Omental fat pad (tissue), 4 donors: ENCODE measurements at places on chromosomes 16 and 17. TPM values are rescaled to one million over a fixed set of nuclear protein-coding genes. Genes with fewer than 3 reads are reported as not detected.

- no peak for DNase-seq
Measured at GRCh38 chr16:13606804-13607203, 313.1 kb upstream of the ERCC4 start.

The CNGB1 gene
- total RNA-seq: not detected

DNA sequence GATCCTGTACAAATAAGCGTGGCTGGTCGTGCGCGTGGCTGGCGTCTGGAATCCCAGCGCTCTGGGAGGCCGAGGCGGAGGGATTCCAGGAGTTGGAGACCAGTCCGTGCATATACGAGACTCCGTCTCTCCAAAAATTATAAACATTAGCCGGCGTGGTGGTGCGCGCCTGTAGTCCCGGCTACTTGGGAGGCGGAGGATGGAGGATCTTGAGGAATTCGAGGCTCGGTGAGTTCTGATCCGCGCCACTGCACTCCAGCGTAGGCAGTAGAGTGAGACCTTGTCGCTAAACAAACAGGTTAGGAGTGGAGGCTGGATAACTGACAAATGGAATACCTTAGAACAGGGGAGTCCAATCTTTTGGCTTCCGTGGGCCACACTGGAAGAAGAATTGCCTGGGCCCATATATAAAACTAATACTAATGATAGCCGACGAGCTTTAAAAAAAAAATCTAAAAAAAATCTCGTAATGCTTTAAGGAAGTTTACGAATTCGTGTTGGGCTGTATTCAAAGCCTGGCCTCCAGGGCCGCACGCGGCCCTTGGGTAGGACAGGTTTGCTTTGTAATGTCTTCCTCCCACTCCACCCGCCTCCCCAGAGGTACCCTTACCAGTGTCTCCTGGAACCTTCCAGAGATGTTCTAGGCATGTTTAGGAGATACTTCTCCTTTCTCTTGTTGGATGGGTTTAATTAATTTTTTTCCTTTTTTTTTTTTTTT, 909 bp upstream of the RSL1D1 start:
- no peak for DNase-seq

GRCh38 chr17:39643271-39643670, 6.3 kb downstream of the STARD3 start:
- no peak for DNase-seq

The MRC2 gene
- 22.2 TPM for total RNA-seq

GRCh38 chr17:57195785-57196460, 60.4 kb upstream of the MSI2 start:
- DNase-seq: no peak

The GGT6 gene
- not detected for total RNA-seq

DNA sequence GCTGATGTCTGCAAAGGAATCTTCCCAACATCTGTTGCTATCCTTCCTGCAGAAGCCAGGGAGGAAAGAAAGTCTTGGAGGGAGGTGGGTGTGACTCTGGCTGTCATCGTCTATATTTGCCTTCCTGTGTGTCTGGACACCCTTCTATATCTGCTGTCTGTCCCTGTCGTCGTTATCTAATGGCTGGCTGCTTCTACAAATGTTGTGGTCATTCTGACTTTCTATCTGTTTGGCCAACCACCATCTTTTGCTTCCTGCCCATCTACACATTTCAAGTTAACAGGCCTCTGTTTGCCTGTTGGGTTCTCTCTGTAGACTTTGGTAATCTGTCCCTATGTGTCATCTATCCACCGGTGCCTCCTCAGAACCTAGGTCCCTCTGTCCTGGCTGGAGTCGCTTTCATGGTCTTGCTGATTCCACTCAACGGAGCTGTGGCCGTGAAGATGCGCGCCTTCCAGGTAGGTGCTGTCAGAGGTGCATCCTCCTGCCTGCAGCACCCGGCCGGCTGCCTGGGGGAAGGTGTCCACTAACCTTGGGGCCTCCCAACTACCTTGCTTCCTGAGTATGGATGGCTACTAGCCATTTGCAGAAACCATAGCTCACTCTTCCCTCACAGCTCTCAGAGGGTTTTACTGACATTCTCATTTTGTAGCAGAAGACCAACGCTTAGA, 30.2 kb downstream of the ABCC3 start:
- no peak for DNase-seq

DNA sequence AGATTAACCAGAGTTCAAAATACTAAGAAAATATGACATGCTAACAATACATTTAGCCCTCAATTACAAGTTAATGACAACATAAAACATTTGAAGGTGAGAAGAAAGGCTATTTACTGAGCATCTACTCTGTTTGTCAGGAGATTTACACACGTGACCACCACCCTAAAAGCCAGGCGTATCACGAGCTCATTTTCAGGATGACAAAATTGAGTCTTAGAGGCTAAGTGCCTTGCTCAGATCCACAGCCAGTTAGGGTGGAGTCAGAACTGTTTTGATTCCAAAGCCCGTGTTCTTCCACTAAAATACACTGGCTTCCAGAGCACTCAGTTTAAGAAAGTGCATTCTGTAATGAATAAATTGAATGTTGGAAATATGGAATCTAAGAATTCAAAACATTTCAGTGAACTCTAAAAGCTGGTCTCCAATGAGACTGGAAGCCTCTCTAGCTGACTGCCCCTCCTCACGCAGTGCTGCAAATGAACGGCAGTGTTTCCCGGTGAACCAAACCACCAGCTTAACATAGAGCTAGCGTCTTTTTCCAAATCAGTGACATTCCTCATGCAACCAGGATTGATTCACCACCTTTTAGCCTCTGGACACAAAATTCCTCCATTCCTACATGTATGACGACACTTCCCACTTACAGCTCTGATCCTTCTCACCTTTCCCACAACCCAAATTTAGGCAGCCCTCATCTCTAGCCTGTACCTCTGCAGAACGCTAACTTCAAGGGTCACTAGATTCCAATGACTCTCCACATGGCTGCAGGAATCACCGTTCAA, 5.9 kb downstream of the ZDHHC7 start:
- no peak for DNase-seq

The NAGS gene
- total RNA-seq: 1.6 TPM

DNA sequence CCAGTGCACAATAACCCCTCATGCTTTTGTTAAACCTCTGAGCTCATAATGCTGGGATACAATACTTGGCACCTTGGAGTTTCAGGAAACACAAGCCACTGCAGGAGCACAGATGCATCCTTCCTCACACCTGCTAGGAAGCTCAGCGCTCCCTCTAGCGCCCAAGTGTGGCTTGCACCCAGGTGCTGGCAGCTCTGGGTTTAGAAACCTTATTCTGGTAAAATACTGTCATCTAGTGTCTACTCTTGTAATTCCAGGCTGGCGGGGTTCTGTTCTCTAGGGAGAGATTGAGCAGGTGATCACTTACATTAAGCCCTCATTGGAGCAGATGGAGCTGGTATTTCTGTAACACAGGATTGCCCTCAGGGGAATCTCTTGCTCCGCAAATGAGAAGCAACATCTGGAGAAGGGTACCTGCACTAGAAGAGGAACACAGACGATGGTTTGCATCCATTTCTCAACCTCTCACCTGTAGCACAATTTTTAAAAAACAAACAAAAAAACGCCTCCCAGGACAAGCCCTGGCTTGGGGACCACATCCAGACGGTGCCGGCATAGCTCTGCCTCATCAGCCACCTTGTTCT, 1.5 kb downstream of the CCL1 start:
- peak; percentile 86 for DNase-seq

- DNase-seq: no peak
Measured at GRCh38 chr17:41917679-41918313, 955 bp downstream of the ACLY start.

DNA sequence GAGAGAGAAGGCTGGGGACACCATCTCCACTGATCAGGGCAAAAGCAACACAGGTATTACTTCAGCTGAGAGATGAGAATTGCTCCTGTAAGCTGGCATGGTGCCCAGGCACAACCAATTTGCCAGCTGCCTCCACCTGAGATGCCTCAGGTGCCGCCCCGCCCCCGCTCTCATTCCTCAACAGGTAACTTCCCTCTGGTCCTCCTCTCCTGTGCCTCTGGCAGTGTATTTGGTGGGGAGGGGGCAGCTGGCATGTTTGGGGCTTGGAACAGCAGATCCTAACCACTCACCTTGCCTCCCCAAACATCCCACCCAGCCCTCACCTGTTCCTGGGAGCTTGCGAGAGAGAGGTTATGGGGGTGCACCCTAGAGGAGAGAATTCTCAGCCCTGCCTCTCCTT, 2.9 kb upstream of the SRCIN1 start:
- no peak for DNase-seq

DNA sequence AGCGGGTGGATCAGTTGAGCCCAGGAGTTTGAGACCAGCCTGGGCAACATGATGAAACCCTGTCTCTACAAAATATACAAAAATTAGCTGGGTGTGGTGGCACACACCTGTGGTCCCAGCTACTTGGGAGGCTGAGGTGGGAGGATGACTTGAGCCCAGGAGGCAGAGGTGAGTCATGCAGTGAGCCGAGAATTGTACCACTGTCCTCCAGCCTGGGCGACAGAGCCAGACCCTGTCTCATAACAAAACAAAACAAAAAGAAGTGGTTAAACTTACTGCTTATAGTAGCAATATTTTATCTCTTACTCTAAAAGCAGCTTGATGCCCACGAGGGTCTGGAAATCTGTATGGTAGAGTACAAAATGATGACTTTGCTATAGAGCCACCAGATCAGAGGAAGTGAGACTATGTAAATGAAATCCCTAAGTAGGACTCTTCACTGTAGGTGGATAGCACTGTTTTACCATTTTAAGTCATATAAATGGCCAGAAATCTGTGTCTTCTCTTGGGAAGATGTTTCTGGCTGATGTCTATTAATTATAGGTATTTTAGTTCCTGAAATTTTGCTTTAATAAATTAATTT, 60.4 kb upstream of the MRC2 start:
- no peak for DNase-seq
